Inflammatory macrophage treated with lipopolysaccharide for 1 hour (primary cell): ENCODE measurements at places on chromosomes 7 and 10.

- DNase-seq, result no peak
These were observed 516.7 kb upstream of the CELF2 start for GRCh38 chr10:10500937-10501336.

GRCh38 chr10:95788830-95789229 lies 32.9 kb downstream of the ENTPD1 start:
- no peak for DNase-seq

- no peak for DNase-seq
These were observed 87.7 kb downstream of the NKX6-2 start for GRCh38 chr10:132698211-132698751.

DNA sequence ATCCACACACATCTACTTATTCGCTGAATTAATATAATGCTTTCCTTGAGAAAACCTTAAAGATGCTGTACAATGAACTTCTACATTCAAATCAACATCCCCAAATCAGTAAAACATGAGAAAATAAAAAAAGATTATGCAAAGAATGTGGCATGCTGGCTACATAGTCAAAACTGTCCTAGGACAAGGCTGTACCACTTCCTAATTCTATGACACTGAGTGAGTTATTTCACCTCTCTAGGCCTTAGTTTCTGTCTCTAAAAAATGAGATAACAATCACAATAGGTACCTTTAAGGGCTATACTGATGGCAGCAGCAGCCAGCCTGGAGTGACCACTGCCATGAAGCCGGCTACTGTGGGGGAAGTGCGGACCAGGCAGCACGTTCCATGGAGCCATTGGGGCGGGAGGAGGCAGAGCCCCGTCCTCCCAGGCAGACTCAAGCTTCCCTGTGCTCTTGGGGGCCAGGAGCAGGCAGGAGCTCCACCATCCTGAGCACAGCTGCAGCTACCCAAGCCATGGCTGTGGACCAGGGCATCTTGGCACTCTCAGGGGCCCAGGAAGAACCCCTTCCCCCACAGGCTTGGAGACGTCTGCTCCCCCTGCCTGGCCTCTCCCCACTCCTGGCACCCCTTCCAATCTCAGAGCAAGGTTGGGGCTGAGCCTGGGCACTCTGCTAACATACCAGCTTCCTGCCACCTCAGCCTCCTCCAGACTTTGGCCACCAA lies 110.2 kb downstream of the ELAPOR2 start:
- no peak for DNase-seq

DNA sequence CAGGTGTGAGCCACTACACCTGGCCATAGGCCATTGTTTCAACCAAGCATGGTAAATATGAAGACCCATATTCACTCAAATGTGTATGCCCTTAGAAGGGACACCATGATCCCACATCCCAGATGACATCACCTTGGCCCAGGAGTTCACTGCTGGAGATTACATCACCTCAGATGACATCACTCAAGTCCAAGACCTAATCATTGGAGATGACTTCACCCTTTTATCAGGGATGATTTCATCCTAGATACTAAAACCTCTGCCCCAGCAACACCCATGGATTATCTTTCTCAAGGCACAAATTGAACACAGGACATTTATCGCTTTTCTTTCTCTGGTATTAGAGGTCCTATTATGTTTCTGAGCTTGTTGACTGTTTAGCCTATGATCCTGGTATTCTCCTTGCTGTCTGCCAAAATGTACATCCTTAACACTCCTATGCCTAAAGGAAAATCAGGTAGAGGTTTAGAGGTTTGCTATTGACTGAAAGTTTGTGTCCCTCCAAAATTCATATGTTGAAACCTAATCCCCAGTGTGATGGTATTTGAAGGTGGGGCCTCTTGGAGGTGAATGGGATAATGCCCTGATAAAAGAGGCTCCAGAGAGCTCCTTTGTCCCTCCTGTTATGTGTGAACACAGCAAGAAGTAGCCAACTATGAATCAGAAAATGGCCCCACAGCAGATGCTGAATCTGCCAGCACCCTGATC lies 9.8 kb upstream of the CYP2C18 start:
- DNase-seq, result no peak

- DNase-seq, result no peak
These were observed 55.7 kb upstream of the RELN start for GRCh38 chr7:104045183-104045582.

GRCh38 chr7:98956469-98956868 lies 78.1 kb downstream of the TRRAP start:
- DNase-seq, result no peak

DNA sequence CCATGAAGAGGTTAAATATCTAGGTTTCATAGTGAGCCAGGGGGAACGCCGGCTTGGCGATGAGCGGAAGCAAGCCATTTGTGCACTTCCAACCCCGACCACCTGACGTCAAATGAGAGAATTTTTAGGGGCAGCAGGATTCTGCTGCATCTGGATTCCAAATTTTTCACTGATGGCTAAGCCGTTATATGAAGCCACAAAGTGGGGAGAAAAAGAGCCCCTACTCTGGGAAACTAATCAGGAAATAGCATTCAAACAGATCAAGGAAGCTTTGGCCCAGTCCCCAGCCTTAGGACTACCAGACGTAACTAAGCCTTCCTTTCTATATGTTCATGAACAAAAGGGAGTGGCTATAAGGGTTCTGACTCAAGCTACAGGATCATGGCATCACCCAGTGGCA lies 12.9 kb upstream of the ADCK2 start:
- DNase-seq, result no peak

GRCh38 chr10:125852487-125852886 lies 28.6 kb downstream of the DHX32 start:
- no peak for DNase-seq

DNA sequence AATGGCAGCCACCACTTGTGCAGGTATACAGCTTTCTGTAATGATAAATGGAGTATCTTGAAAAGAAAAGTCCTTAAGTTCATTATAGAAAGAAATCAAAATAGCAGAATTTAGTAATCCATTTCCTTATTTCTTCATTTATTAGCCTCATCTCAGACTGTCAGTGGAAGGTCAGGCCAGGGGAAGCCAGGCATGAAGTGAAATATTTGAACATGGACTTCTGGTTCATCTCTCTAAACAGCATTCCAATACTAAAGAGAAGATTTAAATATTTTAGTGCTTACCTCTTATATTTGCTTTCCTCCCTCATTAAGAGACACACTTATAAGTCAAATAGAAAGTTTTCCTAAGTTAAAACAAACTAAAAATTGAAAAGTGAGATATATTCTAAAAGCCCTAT lies 26.8 kb downstream of the TRDMT1 start:
- DNase-seq, result peak; percentile 16

DNA sequence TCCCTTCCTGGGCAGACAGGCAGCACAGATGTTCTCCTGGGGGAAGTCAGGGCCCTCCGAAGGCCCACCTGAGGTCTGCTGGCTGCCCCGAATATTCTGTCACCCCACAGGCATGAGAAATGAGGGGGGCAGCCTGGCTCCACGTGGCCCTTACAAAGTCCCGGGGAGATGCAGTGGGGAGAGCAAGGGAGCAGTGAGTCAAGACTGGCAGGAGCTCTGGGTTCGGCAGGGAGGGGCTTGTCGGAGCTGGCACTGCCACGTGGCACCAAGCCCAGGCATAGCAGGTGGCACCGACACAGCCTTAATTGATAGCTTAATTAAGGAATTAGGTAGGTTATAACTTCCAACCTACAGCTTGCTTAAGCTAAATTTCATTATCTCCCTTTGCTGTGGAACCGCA lies 163.9 kb downstream of the USP6NL start:
- DNase-seq, result no peak

DNA sequence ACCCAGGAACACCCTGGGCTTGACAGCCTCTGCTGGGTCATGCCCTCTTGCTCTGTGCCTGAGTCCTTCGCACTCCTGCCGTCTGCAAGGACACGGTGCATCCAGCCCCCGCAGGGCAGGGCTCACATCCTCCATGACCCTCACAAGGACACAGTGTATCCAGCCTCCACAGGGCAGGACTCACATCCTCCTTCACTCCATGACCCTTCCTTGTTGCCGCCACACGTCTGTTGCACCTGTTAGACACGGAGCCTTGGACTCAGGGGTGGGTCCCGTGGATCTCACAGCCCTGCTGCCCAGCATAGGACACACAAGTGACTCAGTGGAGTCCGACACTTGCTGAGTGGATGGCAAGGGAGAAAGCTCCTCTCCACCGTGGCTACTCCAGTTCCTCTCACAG lies 500.8 kb downstream of the DNAJB6 start:
- DNase-seq, result no peak

DNA sequence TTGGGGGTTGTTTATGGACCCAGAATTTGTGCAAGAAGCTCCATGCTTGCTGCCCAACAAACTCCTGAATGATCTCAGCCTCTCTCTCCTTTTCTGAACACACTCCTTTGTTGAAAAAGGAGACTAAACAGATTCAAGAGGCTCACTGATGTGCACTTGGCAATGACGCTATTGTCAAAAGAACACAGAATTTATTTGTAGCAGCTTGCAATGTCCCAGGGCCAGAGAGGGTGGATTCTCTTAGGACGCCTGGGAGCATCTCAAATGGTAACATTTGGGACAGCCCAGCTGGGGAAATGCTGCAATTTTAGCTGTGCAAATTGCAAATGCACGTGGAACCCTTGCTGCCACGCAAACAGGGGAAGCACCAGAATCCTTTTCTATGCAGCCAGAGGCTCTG lies 79.9 kb downstream of the GPR26 start:
- DNase-seq, result no peak

GRCh38 chr10:3872712-3873329 lies 87.8 kb upstream of the KLF6 start:
- no peak for DNase-seq

DNA sequence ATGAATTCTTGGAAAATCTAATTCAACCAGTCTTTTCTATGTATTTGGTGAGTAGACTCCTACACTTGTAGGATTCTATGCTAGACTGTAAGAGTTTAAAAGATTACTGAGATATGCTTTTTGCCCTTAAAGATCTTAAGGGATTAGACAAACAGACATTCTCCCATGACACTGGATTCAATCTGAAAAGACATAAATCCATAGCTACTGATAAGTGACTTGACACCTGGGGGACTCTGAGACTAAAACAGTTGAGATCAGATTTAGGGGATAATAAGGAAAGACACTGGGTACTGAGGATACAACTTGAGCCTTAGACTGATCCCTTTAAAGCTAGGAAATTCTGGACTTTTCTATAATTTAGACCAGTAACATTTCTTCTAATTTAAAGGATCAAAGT lies 1233.4 kb downstream of the XPNPEP1 start:
- DNase-seq, result no peak

GRCh38 chr7:55533050-55533728 lies 39.1 kb downstream of the VOPP1 start:
- peak; percentile 81 for DNase-seq

DNA sequence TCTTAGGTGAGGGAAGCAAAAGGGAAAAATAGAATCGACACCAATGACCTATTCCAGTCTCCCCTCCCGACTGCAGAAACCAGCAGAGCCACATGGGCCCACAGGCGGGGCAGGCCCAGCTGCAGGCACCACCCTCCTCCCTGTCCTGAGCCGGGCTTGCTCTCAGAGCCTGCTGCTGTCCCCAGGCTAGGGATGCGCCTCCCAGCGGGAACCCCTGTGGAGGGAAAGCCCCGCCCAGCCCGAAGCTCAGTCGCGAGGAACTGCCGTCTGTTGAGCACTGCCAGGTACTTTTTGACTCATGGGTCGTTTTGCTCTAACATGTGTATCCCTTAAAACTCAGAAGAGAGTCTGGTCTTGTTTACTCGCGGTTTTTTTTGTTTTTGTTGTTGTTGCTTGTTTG lies 124.5 kb upstream of the RET start:
- no peak for DNase-seq

DNA sequence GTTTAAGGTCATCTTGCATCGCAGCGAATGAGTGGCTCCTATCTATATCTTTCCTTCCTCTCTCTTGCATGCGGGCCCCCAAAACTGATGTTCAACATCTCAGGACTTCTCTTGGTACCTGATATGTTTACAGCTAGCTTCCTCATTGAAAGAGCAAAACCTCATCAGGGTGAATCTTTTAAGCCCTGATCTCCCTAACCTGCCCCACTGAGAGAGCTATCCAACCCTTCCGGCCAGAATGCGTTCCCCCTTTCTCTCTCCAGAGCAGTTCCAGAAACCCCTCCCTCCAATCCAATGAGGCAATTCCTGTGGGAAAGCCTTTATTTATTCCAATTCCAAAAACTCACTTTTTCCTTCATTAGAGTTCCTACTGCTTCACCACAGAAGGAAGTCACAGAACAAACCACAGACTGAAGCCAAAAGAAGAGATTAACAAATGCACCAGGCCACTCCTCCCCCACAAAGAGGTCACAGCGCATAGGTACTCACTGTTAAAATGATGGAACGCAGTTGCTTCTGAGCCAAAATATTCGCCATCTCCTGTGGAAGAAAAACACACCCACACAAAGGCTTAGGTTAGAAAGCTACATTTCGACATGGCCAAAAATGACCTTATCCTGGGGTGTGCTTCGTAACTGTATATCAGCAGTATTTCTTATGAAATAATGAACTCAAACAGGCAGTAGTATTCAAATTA lies 232.4 kb downstream of the ELMO1 start:
- peak; percentile 38 for DNase-seq

DNA sequence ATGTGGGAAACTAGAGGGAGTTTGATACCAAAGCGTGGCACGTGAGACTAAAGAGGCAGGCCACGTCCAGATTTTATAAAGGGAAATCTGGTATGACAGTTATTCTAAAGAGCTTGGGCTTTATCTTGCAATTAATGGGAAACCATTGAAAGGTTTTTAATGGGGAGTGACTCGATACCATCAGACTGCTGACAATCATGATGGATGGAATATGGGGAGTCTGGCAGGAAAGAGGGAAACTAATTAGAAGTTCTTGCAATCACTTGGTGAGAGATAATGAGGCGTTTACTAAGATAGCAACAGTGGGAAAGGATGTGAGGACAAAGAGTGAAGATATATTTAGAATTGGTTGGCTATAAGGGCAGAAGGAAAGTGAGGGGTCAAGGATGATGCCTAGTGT lies 94.0 kb downstream of the MBL2 start:
- DNase-seq, result no peak

GRCh38 chr7:36188906-36189305 lies 35.9 kb downstream of the EEPD1 start:
- DNase-seq, result no peak

DNA sequence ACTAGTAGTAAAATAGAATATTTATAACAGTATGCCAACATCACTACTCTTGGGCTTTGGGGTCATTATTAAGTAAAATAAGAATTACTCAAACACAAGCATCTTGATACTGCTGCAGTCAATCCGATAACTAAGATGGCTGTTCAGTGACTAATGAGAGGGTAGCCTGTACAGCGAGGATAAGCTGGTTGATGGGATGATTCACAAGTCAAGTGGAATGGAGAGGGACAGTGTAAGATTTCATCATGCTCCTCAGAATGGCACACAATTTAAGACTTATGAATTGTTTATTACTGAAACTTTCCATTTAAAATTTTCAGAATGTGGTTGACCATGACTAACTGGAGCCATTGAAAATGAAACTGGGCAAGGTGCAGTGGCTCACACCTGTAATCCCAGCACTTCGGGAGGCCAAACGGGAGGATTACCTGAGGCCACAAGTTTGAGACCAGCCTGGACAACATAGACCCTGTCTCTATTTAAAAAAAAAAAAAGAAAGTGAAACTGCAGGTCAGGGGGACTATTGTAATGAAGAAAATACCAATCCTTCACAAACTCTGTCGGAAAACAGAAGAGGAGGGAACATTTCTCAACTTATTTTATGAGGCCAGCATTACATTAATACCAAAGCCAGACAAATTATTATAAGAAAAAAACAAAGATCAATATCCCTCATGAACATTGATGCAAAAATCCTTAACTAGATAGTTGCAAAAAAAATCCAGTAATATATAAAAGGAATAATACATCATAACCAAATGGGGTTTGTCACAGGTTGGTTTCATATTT lies 11.2 kb downstream of the AVL9 start:
- DNase-seq, result peak; percentile 30

GRCh38 chr10:59907537-59907917 lies 1.2 kb upstream of the CCDC6 start:
- DNase-seq, result no peak

GRCh38 chr10:82190432-82191260 lies 315.7 kb downstream of the NRG3 start:
- DNase-seq, result no peak
